ENCODE measurements at places on chromosomes 7 and 10.

DNA sequence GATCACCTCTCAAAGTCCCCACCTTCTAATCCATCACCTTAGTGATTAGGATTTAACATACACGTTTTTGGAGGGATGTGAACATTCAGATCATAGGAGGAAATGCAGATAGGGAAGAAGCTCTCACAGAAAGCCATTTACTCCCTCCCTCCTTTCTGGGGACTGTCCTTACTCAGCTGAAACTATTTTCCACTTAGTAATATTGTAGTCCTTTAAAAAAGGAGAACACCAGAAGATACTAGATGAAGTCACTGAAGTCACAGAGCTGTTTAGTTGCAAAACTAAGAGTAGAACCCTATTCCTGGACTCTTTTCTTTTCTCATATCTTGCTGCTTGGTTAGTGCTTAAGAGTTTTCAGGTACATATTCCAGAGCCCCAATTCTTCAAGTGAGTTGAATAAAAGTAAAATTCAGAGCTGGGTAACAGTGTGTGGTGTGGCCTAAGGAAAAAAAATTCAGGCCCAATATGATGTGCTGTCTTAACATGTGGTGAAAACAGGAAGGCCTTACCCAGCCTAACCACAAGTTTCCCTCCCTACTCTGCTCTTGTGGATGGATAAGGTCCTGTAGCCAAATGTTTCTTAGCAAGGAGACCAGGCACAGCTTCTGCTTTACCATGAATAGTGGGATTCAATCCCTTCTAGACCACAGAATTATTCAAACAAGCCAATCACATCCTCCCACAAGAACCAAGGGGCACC lies 135.7 kb downstream of the INHBA start:
- no peak for DNase-seq

GRCh38 chr7:51593628-51594027 lies 277.0 kb upstream of the COBL start:
- no peak for DNase-seq

GRCh38 chr10:9111976-9112375 lies 1057.5 kb downstream of the GATA3 start:
- DNase-seq = peak; percentile 73

- DNase-seq = peak; percentile 37
Observed at GRCh38 chr10:17229016-17229716, 1.1 kb downstream of the VIM start.

DNA sequence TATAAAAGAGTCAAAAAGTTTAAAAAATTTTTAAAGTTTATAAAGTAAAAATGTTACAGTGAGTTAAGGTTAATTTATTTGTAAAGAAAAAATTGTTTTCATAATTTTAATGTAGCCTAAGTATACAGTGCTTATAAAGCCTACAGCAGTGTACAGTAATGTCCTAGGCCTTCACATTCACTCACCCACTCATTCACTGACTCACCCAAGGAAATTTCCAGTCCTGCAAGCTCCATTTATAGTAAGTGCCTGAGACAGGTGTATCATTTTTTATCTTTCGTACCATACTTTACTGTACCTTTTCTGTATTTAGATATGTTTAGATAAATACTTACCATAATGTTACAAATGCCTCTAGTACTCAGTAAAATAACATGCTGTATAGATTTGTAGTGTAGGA lies 269.7 kb upstream of the PHF14 start:
- no peak for DNase-seq

- no peak for DNase-seq
Observed at GRCh38 chr7:120915314-120916105, 35.1 kb upstream of the ING3 start.

DNA sequence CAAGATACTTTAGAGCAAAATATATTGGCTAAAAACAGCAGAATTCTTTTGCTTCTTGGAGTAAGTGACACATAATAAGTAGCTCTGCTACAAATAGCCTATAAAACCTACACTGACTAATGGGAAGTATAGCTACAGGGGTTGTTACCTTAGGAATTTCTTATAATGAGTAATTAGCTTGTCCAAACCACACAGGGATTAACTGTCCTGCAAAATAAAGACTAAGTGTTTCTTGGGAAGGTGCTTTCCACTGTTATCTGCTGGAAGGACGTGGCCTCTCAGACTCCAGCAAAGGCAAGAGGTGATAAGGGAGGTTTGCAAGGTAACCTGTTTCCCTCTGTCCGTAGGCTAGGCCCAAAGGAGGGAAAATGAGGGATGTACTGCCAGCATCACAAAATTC lies 302.4 kb downstream of the DOCK4 start:
- no peak for DNase-seq

GRCh38 chr10:5544216-5544805 lies 19.6 kb downstream of the CALML3 start:
- no peak for DNase-seq

DNA sequence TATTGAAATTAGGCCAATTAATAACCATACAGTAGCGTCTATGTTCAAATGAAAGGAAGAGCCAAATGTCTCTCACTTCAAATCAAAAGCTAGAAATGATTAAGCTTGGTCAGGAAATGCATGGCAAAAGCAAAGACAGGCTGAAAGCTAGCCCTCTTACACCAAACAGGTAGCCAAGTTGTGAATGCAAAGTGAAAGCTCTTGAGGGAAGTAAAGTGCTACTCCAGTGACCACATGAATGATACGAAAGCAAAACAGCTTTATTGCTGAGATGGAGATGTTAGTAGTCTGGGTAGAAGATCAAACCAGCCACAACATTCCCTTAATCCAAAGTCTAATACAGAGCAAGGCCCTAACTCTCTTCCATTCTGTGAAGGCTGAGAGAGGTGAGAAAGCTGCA lies 123.8 kb downstream of the TEX36 start:
- DNase-seq = no peak

DNA sequence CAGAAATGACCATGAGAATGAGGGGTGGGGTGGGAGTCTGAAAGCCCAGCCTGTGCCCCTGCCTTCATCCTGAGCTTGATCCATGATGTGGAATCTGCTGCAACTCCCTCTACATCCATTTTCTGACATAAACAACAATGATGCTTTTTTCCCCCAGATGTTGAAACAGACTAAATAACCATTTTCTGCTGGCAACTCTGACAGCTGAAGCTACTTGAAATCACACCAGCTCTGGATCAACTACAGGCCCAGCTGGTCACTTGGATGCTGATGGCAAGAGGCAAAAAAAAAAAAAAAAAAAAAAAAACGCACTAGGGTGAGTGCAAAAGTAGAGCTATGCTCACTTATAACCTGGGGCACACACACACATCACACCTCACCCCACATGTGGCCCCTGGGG lies 74.2 kb downstream of the FAM107B start:
- DNase-seq = no peak

GRCh38 chr7:32476816-32477648 lies 13.1 kb downstream of the LSM5 start:
- DNase-seq = no peak

DNA sequence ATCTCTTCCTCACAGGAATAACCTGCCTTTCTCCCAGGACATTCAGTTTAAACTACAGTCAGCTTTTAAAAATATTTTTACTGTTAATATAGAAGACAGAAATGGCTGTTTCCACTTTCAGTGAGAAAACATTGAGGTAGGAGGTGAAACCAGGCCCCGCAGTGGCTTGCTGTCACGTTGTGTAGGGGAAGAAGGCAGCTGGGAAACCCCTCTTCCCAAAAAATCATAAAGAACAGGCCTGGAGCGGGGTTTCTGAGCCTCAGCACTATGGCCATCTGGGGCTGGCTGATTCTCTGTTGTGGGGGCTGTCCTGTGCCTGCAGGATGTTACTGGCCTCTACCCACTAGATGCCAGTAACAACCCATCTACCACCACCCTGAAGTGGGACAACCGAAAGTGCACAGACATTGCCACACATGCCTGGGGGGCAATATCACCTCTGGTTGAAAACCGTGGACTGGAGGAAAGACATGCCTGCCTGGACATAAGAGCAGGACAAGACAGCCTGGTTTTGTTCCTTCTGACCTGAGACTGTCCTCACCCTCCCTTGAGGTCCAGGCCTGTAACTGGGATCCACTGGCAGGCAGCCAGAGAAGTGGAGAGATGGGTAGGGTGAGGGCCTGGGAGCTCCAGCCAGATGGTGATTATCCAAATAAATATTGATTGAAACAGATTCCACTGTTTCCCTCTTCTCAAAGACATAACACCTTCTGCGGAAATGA lies 43.9 kb downstream of the KCNH2 start:
- no peak for DNase-seq

- no peak for DNase-seq
Observed at GRCh38 chr10:32140403-32140802, 84.2 kb upstream of the KIF5B start.

GRCh38 chr7:114970732-114971131 lies 48.8 kb downstream of the MDFIC start:
- DNase-seq = no peak

DNA sequence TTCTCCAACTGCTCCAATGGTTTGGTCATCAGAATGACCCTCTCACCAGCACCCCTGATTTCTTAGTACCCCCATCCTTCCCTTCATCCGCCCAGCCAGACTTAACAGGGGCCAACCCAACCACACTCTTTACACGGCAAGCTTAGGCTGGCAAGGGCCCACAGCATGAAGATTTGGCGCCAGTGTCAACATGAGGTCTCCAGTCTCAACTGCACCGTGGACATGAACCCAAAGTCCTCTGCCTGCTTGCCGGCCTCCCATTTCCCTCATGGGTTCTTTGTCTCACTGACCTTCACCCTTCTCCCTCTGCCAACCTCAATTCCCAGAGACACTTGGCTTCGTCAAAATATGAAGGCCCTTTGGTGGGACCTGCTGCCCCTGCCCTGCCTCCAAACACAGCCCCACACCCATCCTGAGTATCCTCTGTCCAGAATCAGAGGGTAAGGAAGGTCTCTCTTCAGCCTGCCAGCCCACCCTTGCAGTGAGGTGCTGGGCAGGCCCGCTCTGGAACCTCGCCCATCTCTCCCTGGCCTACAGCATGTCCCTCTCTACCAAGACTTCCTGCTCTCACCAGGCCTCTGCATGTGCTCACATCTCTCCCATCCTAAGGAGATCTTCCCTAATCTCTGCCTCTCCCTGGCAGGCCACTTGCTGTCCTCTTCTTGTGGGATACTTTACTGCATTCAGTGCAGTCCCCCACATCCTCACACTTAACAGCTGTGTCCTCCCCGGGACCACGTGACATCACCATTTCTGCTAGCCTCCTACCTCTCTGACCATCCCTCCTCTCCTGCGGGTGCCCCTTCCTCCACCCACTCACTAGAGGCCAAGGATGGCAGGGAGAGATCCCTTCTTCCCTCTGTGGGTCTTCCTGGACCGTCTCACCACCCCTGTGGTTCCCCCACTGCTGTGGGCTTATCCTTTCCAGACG lies 91.7 kb upstream of the ZMIZ1 start:
- no peak for DNase-seq

DNA sequence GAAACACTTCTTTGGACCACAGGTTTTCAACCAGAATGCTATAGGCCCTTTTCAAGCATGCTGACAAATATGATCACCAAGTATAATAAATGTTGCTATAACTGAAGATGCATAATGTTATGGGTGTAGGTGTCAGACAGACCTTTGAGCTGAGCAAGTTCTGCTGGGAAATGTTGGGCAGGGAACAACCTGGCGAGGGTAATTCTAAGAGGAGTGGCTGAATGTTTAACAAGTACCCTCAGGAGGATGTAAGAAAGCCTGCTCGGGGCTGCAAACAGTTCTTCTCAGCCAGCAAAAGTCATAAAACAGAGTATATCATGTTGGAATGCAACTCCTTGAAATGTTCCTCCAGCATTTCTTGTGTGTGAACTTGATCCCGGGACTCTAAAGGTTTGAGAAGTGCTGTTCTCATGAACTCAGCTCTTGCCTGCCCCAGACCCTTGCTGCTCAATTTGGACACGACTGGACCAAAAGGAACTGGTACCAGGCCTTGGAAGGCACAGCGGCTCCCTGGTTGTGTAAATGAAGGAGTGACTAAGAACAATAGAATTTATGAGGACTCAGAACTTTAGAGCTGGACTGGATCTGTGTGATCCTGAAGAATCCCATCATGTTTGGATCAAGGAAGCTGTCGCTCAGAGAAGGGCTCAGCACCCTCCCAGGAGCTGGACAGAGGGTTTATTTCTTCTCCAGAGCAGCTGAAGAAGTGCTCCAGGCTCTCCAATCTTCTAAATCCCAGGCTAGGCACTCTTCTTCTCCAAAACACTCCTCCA lies 143.2 kb upstream of the ANK3 start:
- DNase-seq = no peak

DNA sequence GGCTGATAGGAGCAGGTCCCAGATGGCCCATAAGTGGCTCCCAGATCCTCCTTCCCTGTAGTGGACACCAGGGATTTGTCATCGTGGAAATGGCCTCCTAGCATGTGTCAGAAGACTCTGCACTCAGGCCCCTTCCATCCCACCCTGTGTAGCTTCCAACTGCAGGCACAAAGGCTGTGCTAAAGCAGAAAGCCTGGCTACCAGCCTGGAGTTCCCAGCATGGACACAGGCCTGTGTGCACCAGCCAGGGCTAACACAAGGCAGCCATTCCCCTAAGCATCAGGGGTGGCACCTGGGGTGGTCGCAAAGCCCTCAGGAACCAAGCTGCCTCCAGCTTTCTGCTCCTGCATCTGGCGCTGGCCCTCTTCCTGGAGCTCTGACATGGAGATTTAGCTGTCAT lies 4.5 kb upstream of the CAMK2B start:
- no peak for DNase-seq

DNA sequence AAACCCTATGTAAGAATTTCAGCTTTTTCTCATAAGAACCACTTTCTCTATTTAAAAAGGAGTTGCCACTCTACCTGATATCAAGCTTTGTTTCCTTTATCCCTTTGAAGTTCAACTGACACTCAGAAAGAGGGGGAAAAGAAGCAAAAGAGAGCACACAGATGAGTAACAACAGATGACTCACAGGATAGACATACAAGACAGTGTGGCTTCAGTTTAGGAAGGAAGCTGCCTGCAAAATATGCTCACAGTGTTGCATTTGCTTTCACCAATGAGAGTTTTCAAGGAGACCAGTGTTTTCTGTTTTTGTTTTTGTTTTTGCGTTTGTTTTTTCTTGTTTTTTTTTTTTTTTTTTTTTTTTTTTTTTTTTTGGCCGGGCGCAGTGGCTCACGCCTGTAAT lies 1181.6 kb downstream of the DNAJB9 start:
- no peak for DNase-seq

DNA sequence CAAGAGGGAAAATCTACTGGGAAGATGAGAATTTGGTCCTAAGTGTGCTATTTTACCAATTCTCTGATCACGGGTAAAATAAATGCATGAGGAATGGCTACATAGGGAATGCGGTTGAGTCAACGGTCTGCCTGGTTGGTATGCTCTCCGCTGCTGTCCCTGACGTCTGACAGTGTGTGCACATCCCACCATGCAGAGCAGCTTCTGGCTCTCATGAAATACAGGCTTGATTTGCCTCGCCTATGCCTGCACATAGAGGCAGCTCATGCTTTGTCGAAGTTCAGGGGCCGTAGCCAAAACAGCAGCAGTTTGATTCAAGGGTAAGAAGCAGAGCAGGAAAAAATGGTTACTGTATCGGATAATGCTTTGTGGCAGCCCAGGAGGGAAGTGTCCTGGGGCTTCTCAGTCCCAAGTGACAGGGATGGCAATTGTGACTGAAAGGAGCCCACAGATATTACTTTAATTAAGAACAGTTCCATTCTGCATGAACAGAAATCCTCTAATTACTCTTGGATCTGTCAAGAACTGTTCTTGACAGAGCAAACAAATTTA lies 268.4 kb upstream of the SLC26A5 start:
- DNase-seq = peak; percentile 97
